ENCODE measurements at places on chromosomes 2 and 18. TPM values are rescaled to one million over a fixed set of nuclear protein-coding genes. Genes with fewer than 3 reads are reported as not detected.

The IL1B gene
- total RNA-seq, result 0.44 TPM

The CLHC1 gene
- 5.5 TPM for total RNA-seq

The CAPN14 gene
- total RNA-seq, result 0.39 TPM

The SULT1C2 gene
- not detected for total RNA-seq

The CGREF1 gene
- 2.9 TPM for total RNA-seq

The ASB18 gene
- not detected for total RNA-seq

The UGT1A5 gene
- total RNA-seq, result not detected

All from activated CD4-positive, alpha-beta memory T cell treated with anti-CD3 and anti-CD28 coated beads for 36 hours (primary cell).